ENCODE measurements at places on chromosomes 12 and 14.
A peak's percentile ranks its signal among the peaks of the same experiment; 100 is the strongest.

GRCh38 chr14:101721951-101722661 lies 39.4 kb upstream of the PPP2R5C start:
- peak; percentile 67 for ATAC-seq

DNA sequence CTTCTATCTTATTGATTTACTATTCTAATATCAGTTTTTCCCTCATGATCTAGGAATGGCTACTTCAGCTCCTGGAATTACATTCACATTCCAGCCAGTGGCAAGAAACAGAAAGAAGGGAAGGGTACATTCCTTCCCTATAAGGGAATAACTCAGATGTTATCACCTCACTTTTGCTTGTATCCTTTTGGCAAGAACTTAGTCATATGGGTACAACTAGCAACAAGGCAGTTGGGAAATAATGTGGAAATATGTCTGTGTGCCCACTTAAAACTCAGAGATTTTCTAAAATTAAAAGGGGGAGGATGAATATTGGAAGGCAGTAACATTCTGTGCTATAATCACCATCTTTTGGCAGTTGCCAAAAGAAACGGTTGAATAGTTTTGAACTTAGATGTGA lies 85.6 kb downstream of the MSRB3 start:
- no peak for ATAC-seq

DNA sequence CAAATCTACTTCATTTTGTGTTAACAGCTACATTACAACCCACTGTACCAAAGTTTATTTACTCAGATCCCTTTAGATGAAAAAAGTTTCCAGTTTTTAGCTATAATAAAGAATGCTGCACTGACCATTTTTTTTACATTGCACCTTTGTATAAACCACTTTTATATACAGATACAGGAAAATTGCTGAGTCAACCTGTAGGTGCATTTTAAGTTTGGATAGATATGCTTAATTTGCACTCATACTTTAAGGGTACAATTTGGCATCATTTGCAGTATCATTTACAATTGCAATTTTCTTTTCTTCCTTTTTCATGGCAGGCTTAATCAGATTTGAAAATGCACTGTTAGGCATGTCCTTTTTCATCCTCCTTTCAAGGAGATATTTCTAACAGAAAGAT lies 257.8 kb upstream of the LMO3 start:
- ATAC-seq = no peak

- no peak for ATAC-seq
Measured at GRCh38 chr12:66859751-66860440, 181.0 kb upstream of the GRIP1 start.

DNA sequence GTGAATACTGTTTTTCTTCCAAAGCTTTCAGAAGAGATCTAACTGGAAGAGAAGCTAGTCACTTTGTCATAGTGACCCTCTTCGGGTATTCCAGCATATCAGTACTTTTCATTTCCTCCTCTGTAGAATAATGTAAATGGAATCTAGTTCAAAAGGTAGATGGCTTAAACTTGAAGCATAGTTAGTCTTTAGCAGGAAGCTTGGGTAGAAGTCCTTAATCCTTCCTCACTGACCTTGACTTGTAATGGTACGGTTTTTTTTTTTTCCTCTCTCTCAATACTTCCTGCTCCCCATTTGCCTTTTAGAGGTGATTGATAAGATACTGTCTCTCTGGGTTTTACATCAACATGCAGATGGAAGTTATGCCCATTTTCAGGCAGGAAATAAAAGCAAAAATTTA lies 1.7 kb downstream of the FBXO34 start:
- no peak for ATAC-seq

GRCh38 chr14:35958499-35958898 lies 132.4 kb downstream of the BRMS1L start:
- ATAC-seq = no peak

- no peak for ATAC-seq
Measured at GRCh38 chr14:84336433-84336832, 1193.5 kb upstream of the FLRT2 start.

- no peak for ATAC-seq
Measured at GRCh38 chr12:105499205-105499604, 168.7 kb downstream of the C12orf75 start.

GRCh38 chr12:42912367-42912766 lies 322.8 kb upstream of the PRICKLE1 start:
- ATAC-seq = no peak

DNA sequence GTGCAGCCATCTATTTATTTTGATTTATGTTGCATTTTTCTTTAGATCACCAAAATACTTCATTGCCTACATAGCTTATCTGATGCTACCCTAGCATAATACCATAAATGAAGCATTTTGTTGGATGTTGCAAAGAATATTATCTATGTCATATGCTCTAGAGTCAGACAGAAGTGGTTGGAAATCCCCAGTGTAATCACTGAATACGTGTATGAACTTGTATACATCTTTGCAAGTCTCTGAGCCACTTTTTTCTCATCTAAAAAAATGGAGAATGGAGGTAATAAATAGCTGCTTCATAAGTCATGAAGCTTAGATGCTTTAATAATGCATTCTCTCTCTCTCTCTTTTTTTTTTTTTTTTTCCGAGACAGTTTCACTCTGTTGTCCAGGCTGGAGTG lies 18.5 kb downstream of the EVL start:
- no peak for ATAC-seq

- no peak for ATAC-seq
Measured at GRCh38 chr12:95336387-95337067, 118.9 kb downstream of the VEZT start.

DNA sequence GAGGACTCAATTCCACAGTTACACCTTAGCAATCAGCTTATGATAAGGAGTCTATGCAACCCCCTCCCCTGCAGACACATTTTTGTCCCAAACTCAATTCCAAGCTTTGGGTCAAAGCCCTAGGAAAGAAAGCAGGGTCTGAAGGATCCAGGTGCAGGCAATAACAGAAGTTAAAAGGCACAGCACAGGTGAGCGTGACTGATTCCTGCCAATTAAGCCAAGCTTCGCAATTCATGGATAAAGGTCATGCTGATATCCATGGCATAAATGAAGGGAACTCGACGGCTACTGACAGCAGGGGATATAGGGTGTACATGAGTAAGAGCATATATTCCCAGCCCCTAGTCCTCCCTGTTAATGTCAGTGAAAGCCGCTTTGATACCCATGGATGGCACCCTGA lies 39.3 kb downstream of the C12orf56 start:
- ATAC-seq = no peak

- peak; percentile 82 for ATAC-seq
Measured at GRCh38 chr14:93332397-93332852, 411 bp downstream of the BTBD7 start.

DNA sequence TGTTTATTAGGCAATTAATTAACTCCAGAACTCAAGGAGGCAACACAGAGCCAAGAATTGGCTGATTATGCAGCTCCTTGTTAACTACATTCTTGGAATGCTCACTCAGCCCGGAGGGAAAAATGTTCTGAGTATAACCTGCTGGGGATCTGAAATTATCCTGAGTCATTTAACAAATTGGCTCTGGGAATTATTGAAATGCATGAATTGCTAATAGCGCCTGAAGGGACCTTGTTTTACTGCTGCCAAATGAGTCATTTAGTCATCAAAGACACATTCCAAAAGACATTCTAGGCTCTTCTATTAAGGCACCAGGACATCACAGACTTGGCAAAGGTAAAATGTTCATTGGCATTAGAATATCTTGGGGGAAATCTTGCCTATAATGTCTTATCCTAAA lies 13.0 kb downstream of the TMEM52B start:
- no peak for ATAC-seq

- peak; percentile 76 for ATAC-seq
Measured at GRCh38 chr14:75230140-75230792, 48.4 kb upstream of the FOS start.

GRCh38 chr12:79661629-79662028 lies 29.1 kb downstream of the PAWR start:
- ATAC-seq = no peak

DNA sequence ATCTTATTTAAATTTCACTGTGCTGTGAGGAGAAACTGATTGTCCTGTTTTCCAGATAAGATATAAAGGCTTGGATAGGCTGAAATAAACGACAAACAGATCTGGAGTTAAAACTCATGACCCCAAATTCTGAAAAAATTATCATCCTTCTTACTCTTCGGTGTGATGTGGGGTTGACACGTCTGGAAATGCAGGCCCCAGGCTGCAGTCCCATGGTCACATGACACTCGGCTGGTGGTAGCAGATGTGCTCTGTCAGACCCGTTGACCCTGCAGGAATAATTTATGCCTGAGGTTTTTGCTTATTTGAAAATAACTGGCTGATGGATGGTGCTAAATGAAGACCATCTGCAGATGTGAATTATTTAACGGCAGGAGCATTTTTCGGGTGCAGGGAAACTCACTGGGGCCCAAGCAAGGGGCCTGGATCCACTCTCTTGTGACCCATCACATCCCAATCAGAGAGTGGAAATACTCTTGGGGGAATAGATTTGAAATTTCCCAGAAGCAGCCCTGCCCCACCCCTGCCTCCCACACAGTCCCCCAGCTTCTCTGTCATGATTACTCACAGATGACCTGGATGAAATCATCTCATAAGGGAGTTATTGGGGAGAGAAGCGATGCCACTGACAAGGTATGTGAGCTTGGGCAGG lies 47.7 kb upstream of the CMKLR1 start:
- no peak for ATAC-seq

GRCh38 chr12:133010657-133011297 lies 24.6 kb downstream of the ZNF26 start:
- no peak for ATAC-seq

DNA sequence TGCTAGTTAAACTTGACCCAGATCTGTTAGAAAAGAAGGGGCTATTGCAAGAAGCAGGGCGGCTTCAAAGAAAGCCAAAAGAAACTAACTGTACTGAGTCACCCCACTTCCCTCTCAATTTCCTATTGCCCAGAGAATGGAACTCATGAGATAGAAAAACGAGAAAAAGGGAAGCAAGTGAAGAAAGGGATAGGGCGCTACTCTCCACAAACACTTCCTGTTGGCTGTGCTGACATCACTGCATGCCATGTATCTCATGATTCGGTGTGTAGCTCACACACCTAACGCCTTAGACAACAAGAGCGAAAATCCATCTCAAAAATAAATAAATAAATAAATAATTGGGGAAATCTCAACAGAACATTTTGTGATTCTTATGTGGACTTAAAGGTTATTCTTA lies 13.0 kb upstream of the P2RX4 start:
- ATAC-seq = no peak

GRCh38 chr12:91935296-91935695 lies 210.3 kb downstream of the BTG1 start:
- no peak for ATAC-seq

DNA sequence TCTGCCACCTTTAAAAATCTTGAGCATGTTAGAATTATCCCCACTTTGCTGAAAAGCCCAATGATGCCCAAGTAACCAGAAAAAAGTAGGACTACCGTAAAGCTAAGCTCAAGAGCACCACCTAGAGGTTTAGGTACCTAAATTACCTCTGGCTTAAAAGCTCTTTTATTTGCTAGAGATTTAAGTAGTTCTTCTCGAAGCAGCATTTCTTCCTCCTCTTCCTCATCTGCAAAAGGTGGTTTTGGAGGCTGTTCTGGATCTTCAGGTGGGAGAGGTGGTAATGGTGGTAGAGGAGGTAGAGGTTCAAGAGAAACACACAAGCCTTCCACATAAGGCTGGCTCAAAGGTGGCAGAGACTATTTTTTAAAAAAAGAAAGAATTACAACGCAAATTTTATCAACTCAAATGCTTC lies 26.9 kb downstream of the ZFC3H1 start:
- ATAC-seq = no peak

DNA sequence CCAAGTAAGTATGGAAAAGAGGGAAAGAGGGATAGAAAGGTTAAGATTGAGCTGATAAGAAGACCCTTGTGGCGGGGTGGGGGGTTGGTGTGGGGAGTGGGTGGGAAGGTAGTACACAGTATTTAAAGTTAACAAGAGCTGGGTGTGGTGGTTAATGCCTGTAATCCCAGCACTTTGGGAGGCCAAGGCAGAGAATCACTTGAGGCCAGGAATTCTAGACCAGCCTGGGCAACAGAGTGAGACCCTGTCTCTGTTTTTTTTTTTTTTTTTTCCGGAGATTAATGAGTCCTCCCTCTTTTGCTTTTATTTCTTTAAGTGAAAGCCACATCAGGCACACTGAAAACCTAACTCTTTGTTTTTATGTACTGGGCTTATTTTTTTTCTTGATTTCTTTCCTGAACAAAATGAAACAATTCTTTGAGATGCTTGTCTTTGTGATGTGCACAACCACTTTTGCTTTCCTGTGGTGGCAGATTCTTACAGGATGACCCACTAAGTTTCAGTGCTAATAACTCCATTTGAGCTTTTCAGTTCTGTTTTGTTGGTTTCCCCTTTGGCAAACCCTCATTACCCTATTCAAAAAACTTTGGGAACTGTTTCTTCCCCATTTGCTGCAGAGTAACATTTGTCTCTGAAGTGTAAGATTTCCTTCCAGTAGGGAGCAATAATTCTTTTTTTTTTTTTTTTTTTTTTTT lies 54.8 kb downstream of the WNK1 start:
- no peak for ATAC-seq

DNA sequence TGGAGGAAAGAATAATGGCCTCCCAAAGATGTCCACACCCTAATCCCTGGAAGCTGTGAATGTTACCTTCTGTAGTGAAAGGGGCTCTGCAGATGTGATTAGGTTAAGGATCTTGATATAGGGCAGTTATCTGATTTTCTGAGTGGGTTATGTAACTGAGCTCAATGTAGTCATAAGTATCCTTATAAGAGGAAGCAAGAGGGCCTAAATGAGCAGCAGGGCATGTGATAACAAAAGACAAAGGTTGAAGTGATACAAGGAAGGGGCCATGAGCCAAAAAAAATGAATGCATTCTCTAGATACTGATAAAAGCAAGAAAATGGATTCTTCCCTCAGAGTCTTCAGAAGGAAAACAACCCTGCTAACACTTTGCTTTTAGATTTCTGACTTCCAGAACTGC lies 78.8 kb downstream of the OSBPL8 start:
- no peak for ATAC-seq

GRCh38 chr12:26431211-26431610 lies 235.8 kb downstream of the SSPN start:
- no peak for ATAC-seq

DNA sequence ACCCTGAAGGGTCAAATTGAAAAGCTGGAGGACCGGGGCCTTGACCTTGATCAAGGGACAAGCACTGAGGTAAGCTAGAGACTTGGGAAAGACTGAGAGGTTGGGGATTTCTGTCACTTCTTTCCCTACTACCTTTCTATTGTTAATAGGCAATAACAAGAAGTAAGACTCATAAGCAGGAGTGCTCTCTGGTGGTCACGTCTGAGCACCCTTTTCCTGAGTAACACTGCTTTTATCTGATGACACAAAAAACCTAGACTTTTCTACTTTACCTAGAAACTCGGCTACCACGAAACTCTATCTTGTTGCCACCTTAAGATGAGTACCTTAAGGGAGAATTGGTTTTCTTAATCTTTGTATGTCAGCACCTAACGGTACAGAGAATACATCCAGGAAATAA lies 35.5 kb upstream of the PPFIBP1 start:
- ATAC-seq = no peak
